ENCODE measurements at places on chromosomes 3 and 15.

GRCh38 chr3:25021816-25022215 lies 406.2 kb upstream of the RARB start:
- peak; percentile 41 for DNase-seq

GRCh38 chr15:26937134-26937533 lies 33.8 kb upstream of the GABRG3 start:
- no peak for DNase-seq

- DNase-seq = no peak
Measured at GRCh38 chr3:71602256-71602655, 18.7 kb upstream of the FOXP1 start.

GRCh38 chr15:89948796-89949195 lies 36.0 kb upstream of the ARPIN start:
- no peak for DNase-seq

DNA sequence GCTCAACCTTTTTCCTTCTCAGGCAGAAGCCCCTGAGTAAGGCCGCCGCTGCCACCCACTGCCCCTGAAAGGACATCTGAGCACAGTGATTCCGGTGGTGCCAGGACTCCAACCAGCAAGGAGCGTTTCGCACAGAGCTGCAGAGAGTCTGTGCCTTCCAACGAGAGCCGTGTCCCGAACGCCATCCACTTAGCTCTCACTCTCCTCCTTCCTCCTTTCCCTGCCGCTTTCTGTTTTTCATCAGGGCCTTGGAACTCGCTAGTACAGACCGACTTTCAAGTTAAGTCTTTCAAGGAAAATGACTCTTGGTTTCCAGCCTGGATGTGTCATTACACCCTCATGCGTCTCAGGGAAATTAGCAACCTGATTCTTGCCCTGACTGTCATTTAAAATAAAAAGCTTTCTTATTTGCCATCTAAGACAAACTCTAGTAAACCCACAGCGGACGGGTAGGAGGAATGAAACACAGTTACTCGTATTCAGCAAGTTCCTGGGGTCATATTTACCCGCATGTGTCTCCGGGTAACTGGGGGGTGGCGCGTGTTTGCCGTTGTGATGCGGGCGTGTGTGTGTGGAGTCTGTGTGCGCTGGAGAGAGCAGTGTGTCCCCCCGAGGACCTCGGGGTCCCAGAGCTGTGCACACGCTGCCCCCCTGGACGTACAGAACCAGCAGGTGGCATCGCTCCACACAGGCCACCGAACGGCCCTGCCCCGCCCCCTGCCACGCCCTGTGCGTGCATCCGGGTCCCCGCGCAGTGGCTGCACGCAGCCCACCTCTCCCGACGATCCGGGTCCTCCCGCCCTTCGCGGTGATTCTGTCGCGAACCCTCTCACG lies 30.4 kb upstream of the ALDH1A3 start:
- DNase-seq = peak; percentile 45

DNA sequence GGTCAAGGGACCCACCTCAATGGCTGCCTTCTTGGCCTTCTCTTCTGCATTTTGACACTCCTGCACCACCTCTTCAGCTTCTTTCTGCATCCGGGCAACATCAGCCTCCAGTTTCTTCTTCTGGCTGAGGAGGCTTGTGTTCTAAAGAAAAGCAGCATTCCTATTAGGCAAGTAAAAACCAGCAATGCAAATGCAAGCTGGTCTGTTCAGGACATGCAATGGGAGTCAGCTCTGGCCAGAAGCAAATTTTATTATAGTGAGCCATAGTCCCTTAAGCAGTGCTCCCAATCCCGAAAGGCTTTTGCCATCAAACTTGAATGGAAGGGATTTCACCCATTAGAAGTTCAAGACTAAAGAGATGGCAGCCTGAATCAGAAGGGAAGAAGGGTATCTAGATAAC lies 97.7 kb downstream of the HHLA2 start:
- no peak for DNase-seq

GRCh38 chr15:99015698-99016568 lies 8.3 kb upstream of the PGPEP1L start:
- DNase-seq = no peak

GRCh38 chr15:72365844-72366243 lies 10.0 kb downstream of the HEXA start:
- DNase-seq = peak; percentile 65

DNA sequence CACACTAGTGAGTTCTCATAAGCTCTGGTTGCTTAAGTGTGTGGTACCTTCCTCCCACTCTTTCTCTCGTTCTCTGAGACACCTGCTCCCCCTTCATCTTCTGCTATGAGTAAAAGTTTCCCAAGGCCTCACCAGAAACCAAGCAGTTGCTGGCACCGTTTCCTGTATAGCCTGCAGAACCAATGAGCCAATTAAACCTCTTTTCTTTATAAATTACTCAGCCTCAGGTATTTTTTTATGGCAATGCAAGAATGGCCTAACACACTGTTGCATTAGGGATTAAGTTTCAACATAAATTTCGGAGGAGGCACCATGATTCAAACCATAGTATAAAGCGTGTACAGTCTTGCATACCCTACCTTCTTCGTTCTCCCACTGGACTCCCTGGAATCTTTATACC lies 252.3 kb upstream of the CHRM5 start:
- no peak for DNase-seq

DNA sequence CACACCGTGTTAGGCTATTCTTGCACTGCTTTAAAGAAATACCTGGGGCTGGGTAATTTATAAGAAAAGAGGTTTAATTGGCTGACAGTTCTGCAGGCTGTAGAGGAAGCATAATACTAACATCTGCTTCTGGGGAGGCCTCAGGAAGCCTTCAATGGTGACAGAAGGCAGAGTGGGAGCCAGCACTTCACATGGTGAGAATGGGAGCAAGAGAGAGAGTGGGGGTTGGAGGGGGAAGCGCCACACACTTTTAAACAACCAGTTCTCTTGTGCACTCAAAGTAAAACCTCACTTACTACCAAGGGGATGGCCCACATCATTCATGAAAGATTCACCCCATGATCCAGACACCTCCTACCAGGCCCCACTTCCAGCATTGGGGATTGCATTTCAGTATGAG lies 181.1 kb downstream of the APBA2 start:
- no peak for DNase-seq

DNA sequence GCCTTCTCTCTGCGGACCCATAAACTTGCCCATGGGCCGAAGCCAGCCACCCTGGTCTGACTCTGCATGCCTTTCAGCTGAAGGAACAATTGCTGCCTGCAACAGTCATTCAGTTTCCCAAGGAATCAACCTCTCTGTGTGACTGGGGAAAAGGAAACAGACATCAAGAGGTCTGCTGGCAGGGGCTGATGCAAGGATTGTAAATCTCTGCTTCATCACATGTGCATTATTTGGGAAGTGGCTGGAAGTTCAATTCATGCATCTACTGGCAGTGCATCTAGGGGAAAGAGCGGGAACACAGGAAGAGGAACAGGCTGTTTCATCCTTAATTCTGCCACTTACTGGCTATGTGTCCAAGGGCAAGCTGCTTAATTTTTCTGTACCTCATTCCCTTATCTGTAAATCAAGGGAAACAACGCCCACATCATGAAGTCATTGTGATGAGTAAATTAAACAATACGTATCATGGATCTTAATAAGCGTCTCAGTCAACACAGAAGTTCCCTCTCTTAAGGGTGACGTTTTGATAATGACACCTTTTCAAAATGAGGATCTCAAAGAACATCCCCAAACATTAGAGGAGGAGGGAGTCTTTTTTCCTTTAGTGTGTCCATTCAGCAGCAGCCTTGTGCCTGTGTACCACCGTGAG lies 17.4 kb upstream of the ADPGK start:
- no peak for DNase-seq

DNA sequence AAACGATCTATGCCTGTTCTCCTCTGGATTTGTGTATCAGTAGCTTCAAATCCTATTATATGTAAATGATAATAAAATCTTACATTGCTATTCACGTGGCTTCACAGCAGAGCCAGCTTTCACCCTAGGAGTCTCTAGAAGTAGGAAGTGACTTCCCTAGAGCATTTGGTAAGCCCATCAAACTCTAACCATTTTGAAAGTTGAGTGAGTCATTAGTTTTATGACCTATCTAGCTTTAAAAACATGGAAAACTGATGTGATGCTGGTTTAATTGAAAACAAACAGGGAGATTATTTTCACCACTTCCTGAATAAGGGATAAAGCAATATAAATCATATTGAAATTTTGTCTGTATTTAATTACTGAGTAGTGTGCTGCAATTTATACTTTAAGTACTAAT lies 275.2 kb downstream of the EPHA6 start:
- DNase-seq = no peak

DNA sequence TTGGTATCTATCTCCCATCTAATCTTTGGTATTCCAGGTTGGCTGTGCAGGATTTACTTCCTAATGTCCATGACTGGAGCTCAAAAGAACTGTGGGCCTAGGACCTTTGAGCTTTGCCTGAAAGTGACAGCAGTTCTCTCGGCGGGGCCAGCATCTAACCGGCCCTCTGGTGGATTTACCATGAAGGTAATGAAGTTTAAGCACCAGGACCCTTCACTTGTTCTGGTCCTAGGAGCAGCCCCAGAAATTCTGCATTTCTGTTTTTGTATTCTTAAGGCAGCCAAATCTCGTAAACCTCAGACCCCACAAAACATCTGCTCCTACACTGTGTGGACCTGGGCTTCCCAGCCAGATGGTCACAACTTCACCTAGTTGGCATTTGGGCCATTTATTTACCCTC lies 13.0 kb downstream of the CALML4 start:
- no peak for DNase-seq

DNA sequence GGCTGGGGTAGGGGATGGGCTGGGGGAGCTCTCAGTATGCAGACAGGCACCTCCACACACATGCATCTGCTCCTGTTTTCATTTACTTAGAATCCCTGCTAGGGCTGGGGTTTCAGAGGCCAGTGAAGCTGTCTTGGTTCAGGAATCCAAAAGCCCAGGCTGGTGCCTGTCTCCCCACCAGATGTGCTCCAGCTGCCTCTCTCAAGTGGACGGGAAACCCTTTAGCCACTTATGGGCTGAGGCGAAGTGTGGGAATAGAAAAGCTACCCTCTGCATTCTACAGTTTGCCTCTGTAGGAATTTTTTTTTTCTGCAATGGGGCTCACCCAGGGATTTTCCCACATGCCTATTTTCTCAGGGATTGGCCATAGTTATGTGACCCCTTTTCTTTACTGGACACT lies 72.5 kb downstream of the ATP2B2 start:
- DNase-seq = no peak

- no peak for DNase-seq
Measured at GRCh38 chr3:98972720-98973119, 71.2 kb upstream of the DCBLD2 start.

GRCh38 chr3:144106970-144107369 lies 135.3 kb downstream of the DIPK2A start:
- no peak for DNase-seq

- DNase-seq = no peak
Measured at GRCh38 chr3:124092811-124093210, 100.9 kb upstream of the ROPN1 start.

GRCh38 chr3:150612494-150612893 lies 9.4 kb downstream of the SELENOT start:
- no peak for DNase-seq

GRCh38 chr3:142987707-142988106 lies 13.7 kb upstream of the U2SURP start:
- peak; percentile 18 for DNase-seq

GRCh38 chr3:139113231-139113992 lies 68.7 kb upstream of the PRR23C start:
- DNase-seq = no peak

GRCh38 chr3:117278424-117279190 lies 569.0 kb downstream of the TUSC7 start:
- DNase-seq = no peak

GRCh38 chr15:40102897-40103858 lies 5.5 kb downstream of the BMF start:
- DNase-seq = peak; percentile 83

DNA sequence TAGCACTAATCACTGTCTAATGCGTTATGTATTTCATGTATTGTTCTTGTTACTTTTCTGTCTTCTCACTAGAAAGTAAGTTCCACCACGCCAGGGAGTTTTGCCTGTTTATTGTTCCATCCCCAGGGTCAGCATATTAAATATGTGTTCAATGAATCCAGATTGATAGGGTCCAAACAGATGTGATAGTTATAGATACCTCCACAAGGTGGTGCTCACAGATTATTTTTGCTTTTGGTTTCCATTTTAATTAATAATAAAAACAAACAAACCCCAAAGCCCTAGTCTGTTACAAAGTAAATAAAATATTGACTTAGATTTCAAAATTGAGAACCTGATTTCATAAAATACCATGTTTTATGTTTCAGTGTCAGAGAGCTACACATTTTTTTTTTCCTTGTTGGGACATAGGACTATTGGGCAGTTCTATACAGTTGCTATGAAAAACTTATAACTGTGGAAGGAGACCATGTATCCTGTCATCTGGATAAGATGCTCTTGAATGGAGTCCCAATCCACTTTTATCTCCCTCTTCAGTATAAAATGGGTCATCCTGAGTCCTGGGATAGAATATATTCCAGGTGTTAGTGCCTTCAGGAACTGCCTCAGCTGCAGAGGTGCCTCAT lies 12.4 kb downstream of the OTOL1 start:
- DNase-seq = no peak

DNA sequence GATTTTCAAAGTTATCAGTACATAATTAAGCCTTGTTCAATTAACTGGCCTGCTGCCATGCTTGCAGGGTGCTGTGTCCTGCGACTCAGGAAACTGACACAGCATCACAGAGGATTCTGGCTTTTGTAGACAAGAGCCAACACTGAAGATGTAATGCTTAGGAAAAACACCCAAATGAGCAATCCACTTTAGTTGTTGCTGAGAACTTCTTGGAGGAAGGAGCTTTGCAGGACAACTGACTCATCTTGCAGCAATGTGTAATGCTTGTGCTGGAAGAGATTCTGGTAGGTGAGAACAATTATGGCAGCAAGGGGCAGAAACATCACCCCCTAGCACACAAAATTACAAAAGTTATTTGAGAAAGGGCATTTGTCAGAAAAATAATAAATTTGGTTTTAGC lies 67.6 kb downstream of the NLGN1 start:
- no peak for DNase-seq

Measured in Ammon's horn (tissue), 1 donor.